NCI-H2081 treated with DMSO at 0.1 percent for 48 hours (cell line): ENCODE measurements at places on chromosomes 13 and 19.

DNA sequence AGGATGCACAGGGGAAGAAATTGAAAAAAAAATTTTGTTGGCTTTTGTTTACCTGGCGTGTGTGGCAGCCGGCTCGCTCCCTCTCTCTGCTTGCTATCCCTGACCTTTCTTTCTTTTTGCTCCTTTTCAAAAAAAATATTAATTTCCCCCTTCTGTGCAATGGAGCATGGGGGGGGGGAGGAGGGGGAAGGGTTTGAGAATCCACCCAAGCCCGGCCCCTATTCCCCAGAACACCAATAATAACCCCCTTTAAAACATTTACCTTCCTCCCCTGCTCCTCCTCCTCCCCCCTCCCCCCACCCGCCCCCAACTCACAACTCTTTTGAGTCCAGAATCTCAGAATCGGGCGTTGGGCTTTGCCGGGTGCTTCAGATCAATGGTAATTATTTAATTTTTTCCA lies 28.4 kb downstream of the NFIX start:
- DNase-seq = no peak

- no peak for DNase-seq
Measured at GRCh38 chr19:15161028-15161984, 39.5 kb downstream of the NOTCH3 start.

GRCh38 chr13:45683701-45684100 lies 18.4 kb upstream of the CBY2 start:
- DNase-seq = no peak

DNA sequence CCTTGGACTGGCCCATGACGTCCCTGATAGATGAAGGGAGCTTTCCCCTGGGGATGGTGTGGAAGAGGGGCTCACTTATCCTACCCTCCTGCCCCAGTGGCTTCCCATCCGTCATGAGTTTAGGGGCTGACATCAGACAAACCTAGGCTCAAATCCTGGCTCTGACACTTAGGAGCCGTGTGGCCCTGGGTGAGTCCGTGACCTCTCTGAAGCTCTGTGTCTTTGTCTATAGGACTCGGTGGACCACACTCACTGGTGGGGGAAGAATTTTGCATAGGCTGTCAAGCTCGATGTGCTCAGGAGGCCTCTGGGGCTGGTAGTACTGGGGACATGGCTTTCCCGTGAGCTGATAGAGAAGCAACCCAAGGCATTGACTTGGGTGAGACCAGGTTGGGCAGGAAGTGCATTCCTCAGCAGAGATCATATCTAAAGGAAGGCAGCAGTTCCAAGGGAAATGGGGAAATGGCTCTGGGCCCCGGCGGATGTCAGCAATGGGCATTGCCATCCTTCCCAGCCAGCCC lies 17.4 kb upstream of the AP1M2 start:
- no peak for DNase-seq

DNA sequence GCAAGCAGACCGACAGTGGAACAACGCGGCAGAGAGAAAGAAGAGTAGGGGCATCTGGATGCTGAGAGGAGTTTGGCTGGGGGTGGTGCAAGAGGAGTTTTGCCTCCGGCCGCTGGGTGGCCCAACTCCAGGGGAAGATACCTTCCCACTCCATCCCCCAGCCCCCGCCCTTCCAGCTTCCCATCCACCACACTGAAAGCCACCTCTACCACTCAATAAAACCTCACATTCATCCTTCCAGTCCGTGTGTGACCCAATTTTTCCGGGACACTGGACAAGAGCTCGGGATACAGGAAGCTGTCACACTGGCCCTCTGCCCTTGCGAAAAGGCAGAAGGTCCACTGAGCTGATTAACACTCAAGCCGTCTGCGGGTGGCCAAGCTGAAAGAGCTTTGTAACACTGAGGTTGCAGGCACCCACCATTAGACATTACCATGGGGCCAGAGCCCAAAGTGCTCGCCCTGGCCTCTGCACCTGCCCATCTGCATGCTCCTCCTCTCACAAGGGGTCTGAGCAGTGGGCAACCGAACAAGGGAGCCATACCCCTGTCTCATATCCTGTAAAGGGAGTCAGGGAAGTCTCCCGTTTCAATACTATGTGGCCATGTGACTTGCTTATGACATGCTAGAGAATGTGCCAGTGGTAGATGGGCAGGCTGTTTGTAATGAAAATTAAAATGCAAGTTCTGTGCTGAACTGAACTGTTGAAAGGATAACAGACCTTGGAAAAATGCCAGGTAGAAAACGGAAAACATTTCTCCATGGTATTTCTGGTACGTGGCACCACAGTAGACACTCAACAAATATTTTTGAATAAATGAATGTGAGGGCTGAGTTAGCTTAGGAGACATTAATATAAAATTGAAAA lies 205.1 kb upstream of the STARD13 start:
- no peak for DNase-seq

- no peak for DNase-seq
Measured at GRCh38 chr19:19752760-19753403, 20.0 kb upstream of the ZNF14 start.

- no peak for DNase-seq
Measured at GRCh38 chr13:74090869-74091605, 43.2 kb downstream of the KLF12 start.

GRCh38 chr13:32472194-32472621 lies 44.3 kb upstream of the N4BP2L1 start:
- no peak for DNase-seq

- no peak for DNase-seq
Measured at GRCh38 chr19:40907968-40908735, 26.1 kb upstream of the CYP2A7 start.

DNA sequence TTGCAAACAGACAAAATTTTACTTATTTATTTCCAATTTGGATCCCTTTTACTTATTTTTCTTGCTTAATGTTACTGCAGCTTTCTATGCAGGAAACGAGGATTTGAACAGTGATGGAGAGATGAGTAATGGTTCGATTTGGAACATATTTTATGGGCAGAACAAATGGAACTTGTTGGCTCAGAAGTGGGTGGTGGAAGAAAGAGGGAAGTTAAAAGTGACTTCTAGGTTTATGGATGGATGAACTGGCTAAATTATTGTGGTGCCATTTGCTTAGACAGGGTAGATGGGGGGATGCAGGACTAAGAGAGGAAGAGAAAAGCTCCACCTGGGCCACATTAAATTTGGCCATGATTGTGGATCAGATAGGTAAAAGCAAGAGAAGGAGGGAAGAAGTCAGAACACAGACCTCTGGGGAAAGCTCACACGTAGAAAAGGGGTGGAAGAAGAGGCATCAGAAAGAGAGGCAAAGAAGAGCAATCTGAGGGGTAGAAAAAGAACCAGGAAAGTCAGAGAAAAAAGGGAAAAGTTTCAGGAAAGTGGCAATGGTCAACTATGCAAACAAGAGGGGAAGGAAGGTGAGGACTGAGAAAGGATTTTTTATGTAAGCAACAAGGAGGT lies 768 bp upstream of the CYSLTR2 start:
- DNase-seq = no peak

- no peak for DNase-seq
Measured at GRCh38 chr13:113149711-113150549, 8.5 kb upstream of the PROZ start.

DNA sequence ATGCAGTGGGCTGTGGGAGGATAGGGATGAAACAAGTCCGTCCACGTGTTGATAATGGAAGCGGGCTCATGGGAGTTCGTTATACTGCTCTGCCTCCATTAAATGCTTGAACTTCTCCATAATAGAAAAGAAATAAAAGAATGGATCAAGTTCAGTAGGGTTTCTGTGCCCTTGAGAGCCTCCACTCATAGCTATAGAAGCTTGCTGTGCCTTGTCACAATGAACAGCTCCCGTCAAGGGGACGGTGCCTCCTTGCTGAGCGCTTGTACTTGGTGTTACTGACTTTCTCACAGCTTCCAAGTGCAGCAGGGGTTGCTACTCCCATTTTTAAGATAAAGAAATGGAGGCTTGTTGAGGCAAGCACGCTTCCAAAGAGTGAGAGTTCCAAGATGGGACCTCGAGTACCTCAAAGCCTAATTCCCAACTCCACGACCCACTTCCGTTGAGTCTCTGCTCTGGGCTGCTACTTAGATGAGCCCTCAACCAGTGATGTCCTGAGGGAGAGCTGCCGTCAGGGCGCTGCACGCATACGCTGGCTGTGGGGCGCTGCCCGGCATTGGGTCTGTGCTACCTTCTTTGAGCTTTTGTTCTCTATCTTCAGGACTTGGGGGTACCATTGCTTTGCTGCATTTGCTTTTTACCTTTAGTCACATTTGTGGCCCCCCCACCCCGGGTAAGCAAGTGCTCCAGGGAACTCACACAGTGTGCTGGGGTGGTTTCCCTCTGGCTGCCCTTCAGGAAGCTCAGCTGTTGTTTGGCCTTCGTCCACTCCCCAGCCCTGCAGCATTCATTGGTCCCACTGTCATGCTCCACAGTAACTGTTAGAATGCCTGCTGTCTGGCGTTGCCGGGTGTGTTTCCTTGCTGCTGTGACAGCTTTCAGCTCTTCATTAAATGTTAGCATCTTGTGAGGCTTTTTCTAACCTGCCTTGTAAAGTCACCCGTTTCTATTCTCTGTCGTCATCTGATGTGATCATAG lies 9.5 kb downstream of the SNRNP70 start:
- DNase-seq = no peak

GRCh38 chr19:40594657-40595091 lies 6.5 kb upstream of the LTBP4 start:
- DNase-seq = no peak

DNA sequence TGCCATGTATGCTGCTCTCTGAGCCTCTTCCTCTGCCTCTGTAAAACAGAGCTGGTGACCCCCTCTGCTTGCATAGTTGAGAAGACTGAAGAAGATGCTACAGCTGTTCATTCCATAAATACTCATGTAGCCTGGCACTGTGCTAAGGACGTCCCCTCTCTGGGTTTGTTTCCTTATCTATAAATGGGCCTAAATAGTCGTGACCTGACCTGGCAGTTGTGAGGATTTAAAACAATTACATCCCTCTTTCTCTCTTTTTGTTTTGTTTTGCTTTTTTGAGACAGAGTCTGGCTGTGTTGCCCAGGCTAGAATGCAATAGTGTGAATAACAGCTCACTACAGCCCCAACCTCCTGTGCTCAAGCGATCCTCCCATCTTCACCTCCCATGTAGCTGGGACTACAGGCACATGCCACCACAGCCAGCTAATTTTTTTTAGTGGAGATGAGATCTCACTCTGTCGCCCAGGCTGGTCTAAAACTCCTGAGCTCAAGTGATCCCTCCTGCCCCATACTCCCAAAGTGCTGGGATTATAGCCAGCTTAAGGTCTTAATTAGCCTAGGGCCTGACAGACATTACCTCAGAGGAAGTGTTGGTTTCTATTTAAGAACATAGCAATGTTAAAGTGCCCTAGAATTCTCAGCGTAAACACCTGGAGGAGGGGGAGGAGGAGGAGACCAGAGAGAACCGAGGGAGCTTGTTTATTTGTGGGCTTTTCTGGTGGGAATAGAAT lies 4.6 kb downstream of the WDR62 start:
- DNase-seq = no peak

GRCh38 chr19:5448374-5448773 lies 6.8 kb upstream of the ZNRF4 start:
- no peak for DNase-seq

DNA sequence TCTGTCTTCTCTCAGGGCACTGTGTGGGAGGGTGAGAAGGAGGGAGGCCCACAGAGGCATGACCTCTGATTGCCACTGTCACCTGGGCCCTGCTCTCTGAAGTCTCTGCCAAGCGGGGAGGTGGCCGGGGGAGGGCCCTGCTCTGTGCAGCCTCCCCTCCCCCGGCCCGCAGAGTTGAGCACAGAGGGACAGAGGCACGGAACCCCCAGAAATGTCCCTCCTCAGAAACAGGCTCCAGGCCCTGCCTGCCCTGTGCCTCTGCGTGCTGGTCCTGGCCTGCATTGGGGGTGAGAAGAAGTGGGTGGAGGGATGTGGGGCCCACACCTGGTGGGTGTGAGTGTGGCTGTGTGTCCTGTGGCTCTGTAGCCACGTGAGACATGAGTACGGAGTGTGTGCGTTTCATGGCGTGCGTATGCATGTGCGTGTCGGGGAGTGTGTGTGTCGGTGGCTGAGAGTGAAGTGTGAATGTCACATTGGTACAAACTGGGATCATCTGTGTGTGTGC lies at the start of gene APOC4:
TSS of gene APOC4 (plus strand) at position 171 of the 505 bp plus-strand sequence. CDS start at position 212, 41 bp downstream.
- DNase-seq = no peak

GRCh38 chr13:100088273-100088643 lies 635 bp upstream of the PCCA start:
- no peak for DNase-seq

DNA sequence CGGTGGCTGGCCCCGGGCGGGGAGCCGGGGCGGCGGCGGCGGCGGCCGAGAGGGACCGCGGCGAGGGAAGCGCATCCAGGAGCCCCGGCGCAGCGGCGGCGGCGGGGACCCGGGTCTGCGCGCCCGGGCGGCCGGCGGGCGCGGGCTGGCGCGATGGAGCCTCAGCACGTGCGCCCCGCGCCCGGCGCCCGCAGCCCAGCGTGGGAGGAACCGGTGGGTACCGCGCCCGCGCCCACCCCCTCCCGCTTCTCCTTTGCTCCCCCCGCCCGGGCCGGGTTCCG lies 7.8 kb upstream of the DGKH start:
- no peak for DNase-seq

DNA sequence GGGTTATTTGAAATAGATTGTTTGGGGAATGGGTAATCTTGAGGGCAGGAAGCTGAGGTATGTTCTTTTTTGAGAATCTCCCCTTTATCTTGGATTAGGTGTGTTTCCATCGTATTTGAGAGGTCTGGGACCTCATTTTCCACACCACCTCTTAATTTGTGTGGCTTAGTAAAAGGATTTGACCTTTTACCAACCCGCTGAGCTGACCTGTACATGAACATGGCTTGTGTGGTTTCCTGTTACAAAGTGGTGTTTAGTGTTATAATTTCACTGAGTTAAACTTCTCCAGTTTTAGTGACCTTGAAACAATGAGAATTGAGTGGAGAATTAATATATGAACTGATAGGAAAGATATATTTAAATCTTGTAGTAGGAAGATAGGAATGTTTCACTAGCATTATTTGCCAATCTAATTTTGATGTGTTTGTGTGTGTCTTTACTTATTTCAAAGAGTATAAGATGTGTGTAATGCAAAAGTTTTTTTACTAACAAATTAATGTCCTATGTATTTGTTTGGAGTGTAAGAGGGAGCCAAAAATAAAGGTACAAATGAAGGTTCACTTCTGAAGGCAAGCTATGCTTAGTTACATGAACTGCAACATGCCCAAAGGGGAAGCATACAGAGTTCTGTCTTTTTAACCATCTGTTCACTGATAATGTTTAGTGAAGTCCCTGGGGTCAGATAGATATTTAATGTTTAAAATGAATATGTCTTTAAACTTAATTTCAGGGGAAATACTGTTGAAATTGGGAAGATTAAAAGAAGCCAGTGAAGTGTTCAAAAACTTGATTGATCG lies 17.1 kb downstream of the NAA16 start:
- DNase-seq = no peak
